ENCODE measurements at places on chromosomes 2 and 18.

DNA sequence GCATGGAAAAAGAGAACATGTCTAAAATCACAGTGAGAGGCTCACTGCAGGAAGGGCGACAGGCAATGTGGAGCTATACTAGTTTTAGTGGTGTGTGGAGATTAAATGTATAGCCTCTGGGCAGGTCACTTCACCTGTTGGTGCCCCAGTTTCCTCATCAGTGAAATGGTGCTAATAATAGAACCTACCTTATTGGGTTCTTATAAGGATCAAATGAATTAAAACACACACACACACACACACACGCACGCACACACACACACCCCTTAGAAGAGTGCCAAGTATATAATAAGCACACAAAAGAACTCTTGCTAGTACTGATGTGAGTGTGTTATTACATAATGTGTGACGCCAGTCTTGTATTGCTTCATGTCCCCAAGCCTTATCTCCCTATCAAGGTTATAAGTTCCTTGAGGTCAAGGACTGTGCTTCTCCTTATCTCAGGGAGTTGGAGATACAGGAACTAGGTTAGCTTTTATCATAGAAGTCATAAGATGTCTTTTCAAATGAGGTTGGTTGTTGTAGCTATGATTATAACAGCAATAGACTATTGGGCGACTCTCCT is 98.0 kb upstream of the CXCR4 start:
- DNase-seq: no peak

DNA sequence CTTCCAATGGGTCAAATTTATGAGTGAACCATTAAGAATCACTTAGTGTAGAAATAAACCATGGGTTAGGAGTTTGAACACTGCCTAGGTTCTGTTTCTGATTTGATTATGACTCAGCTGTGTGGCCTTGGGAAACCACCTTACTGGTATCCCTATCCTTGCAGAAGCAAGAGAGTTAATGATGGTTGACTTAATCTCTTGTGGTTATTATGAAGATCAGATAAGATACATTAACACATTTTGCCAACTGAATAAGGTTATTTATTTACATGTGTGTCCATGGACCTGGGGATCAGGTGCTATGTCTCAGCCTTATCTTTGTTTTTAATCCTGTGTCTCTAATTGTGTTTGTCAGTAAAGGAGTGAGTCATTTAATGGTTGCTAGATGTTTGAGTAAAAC is 5.4 kb upstream of the KCNJ13 start:
- DNase-seq: no peak

GRCh38 chr18:71304856-71305255 is 1016.0 kb downstream of the SOCS6 start:
- DNase-seq: no peak

DNA sequence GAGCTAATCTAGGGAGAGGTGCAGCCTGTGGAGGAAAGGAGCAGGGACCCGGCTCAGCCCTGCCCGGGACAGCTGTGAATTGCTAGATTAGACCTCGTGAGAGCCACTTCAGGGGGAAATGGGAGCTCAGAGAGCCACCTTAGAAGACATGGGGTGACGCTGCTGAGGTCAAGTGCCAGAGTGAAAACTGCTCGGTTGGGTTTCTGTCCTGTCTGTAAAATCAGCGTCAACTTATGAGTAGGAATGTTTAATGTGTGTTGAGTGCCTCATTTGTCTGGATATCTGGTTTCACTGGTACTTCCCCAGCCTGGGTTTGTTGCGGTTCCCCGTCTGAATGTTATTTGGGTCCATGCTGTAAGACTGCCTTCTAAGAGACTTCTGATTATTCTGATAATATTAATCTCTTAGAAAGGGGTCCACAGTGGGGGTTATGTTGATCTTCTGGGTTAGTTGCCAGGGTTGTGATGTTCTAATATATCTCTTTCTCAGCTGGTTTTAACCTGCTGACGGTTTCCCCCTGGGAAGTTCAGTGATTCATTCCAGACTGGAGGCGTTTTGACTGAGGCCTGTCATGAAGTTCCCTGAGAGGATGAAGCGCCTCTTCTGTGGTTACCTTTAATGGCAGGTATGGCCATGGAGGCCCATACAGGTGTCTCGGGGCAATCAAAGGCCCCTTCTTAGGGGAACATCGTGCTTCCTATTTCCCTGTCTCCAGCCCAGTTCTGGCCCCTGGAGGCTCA is 175.9 kb downstream of the SH3RF3 start:
- no peak for DNase-seq

GRCh38 chr18:23494992-23495391 is 8.3 kb upstream of the RMC1 start:
- no peak for DNase-seq

DNA sequence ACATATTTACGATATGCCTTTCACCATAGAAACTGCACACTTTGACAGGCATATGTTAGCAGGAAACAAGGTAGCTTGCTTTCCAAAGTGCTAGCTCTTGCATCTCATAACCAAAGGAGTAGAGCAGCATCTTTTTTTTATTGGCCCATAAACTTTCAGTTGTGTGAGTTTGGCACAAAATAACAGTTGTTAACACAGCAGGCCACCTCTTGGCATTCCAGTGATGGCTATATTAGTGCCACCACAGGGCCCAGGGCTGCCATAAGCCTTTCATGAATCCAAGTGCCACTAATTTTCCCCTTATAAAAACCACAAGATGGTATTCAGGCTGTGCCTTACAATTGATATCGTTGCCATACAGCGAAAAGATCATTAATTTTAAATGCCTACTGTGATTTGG is 40.3 kb upstream of the KLF7 start:
- DNase-seq: no peak

- DNase-seq: no peak
Measured at GRCh38 chr2:176508374-176508773, 239.1 kb downstream of the MTX2 start.

- no peak for DNase-seq
Measured at GRCh38 chr2:28408764-28409599, 16.3 kb downstream of the FOSL2 start.

- DNase-seq: no peak
Measured at GRCh38 chr2:224870341-224870740, 154.2 kb upstream of the CCDC195 start.

GRCh38 chr18:48667276-48668254 is 128.7 kb downstream of the CTIF start:
- no peak for DNase-seq

- no peak for DNase-seq
Measured at GRCh38 chr18:33444709-33445108, 4.2 kb upstream of the CCDC178 start.

GRCh38 chr2:210112871-210113270 is 58.3 kb downstream of the KANSL1L start:
- DNase-seq: no peak

GRCh38 chr2:142241016-142241415 is 110.2 kb upstream of the LRP1B start:
- DNase-seq: no peak

DNA sequence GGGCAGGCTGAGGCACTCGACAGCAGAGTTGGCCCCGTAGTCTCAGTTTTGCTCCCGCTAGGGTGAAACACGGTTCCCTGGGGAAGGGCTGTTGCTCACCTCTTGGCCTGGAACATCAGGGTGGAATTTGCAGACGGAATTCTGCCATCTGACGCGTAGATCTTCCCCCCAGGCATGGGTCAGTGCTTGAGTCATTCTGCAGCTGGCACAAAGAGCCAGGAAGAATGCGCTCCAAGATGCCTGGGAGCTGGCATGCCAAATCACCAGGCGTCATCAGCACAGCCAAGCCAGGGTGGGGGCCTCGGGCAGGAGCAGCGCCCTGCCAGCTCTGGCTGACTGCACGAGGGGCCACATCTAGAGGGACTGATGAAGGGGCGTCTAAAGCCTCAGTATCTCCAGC is 42.7 kb downstream of the ODC1 start:
- no peak for DNase-seq

DNA sequence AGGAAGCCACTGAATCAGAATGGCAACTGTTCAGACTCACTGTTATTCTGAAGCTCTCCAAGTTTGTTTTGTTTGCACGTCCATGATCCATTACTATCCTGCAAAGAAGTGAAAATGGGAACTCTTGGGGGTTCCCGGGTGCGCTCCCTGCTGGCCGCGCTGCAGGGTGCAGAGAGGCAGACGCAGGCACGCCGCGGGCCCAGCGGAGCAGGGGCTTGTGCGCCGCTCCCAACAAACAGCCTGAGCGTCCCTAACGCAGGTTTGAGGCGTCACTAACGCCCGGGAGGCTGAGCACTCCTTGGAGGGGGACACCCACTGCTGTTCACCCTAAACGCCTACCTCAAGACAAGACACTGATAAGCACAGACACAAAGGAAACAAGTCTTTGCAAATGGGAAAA is 14.3 kb upstream of the PIEZO2 start:
- no peak for DNase-seq

DNA sequence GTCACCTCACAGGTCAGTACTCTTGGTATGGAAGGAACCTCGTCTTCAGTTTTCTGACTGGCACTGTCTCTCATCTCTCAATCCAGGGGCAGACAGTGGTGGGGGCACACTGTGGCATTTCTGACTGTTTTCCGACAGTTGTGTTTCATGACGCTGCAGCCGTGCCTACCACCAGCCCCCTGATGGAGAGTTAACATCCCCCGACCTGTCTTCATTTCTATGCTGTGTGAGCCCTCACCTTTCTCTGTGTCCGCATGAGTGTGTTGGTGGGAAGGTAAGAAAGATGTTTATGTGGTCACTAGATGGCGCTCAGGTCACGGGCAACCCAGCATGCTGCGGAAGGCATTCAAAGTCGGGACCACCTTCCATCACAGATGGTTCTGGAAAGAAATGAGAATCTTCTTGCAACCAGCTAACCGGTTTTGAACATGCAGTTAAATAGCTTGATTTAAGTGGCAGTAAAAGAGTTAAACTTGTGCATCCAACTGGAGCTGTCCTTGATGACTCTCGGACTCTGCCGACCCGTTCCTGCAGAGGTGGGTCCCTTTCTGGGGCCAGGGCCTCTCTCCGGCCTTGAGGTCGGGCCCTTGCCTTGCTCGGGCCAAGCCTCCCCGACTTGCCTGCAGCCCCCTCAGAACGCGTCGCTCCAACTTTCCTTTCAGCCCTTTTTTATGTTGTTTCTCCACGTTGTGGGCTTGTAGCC is 92.4 kb downstream of the DYSF start:
- DNase-seq: peak; percentile 61

DNA sequence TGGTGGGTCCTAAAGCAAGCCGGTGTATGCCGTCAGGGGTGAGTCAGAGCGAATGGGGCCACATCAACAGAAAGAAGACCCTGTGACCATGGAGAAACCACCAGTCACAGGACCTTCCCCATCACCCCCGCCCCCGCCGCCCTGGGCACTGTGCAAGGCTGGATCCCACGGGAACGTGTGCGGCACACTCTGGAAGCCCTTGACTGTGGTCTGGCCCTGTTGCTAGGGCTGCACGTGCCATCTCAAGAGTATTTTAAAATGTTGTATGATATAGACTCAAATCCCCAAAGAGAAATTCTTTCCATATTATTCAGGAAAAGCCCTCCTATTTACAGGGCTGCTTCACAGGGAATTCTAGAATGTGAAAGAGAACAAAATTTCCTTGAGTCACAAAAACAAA is 174.8 kb downstream of the BCL2 start:
- no peak for DNase-seq

GRCh38 chr2:217842017-217842416 is 160.8 kb downstream of the TNS1 start:
- DNase-seq: peak; percentile 95

GRCh38 chr2:223896833-223897311 is 48.3 kb downstream of the WDFY1 start:
- no peak for DNase-seq

GRCh38 chr2:217231212-217231611 is 371.3 kb upstream of the TNP1 start:
- DNase-seq: no peak

DNA sequence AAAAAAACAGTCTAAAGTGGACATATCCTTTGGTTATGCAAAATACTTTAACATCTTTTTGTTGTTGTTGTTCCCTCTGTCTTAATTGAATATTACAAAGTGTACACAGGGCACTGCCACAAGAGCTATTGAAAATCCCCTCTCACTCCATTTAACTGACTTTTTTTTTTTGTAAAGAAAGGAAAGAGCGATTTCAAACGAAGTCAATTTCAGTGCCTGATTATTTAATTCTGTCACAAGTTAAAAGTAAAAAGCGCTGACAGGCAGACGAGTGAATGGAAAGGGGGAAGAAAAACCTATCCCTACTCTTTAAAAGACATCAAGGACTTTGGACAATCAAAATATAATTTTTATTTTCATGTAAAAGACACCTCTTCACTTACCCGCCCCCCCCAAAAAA is 1.9 kb downstream of the FIGN start:
- DNase-seq: no peak

- DNase-seq: no peak
Measured at GRCh38 chr2:186327251-186327868, 158.7 kb upstream of the ZC3H15 start.

Measured in hematopoietic multipotent progenitor cell treated with erythropoietin and hydrocortisone succinate and interleukin-3 and kit ligand, for 15 days (in vitro differentiated cells).